CD4-positive, alpha-beta T cell treated with Interleukin-2 at 100 ng/mL for 4 hours (primary cell): ENCODE measurements at places on chromosomes 16 and 17.

DNA sequence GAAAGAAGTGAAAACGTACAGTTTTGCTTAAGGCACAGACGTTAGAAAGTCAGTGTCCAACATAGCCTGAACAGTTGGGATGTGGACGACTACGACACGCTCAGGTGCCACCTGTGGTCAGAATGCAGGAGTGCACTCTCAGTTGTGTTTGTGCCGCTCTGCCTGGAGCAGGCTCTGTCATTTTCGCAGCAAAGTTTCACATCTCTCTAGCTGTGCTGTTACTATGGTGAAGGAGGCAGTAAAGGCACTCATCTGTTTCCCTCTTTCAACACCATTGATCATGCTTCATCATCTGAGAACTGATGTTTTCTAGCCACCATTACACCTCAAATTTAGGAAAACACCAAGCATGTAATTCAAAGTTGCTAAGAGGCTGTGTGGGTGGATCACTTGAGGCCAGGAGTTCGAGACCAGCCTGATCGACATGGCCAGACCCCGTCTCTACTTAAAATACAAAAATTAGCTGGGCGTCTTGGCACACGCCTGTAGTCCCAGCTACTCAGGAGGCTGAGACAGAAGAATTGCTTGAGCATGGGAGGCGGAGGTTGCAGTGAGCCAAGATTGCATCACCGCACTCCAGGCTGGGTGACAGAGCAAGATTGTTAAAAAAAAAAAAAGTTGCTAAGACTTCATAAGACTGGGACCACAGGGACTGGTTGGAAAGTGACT is 44.9 kb upstream of the DNAJA2 start:
- DNase-seq: peak; percentile 42

GRCh38 chr17:19812407-19812806 is 55.3 kb downstream of the ULK2 start:
- DNase-seq: no peak

- DNase-seq: no peak
These were observed 220.0 kb upstream of the PSMD7 start for GRCh38 chr16:74076568-74076967.

DNA sequence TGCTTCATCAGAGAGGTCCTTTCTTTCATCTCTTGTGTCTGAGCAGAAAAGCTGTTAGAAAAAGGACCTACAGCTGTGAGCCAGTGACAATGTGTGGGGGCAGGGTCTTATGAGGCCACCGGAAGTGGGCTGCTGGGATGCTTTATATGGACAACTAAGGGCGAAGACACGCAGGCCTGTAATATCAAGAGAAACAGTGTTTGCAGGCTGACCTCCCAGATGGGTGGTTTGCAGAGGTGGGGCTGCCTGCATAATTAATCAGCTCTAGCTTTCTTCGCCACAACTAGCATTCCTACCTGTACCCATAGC is 30.4 kb upstream of the SALL1 start:
- no peak for DNase-seq

GRCh38 chr17:8322061-8322460 is 12.0 kb downstream of the ARHGEF15 start:
- no peak for DNase-seq

DNA sequence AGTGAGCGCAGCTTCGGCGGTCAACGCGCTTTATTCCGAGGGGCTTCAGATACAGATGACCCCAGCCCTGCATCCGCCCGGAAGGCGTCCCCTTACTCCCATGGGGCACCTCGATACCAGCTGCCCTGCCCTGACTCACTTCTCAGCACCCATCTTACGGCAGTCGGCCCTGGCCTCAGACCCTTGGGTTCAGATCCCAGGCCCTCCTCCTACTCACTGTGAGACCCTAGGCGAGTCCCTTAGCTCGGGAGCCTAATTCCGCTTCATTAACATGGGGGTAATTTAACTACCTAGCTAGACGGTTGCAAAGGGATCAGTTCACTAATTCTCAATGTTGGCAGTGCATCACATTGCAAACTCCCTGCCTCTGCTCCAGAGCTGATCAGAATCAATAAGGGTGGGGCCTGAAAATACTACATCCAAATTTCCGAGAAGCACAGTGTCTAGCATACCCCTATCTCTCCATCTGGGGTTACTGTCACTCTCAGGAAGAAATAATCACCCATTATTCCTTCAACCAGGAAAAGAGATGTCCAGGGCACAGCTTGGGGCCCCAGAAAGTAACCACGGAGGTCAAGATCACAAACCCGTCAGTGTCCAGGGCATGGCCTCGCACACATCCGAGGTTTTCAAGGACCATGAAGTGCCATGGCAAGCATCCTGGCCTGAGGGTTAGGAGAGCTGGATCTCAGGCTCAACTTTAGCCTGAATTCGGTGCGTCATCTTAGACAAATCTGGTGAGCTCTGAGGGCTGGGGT is 415 bp upstream of the FLOT2 start:
- DNase-seq: peak; percentile 42

DNA sequence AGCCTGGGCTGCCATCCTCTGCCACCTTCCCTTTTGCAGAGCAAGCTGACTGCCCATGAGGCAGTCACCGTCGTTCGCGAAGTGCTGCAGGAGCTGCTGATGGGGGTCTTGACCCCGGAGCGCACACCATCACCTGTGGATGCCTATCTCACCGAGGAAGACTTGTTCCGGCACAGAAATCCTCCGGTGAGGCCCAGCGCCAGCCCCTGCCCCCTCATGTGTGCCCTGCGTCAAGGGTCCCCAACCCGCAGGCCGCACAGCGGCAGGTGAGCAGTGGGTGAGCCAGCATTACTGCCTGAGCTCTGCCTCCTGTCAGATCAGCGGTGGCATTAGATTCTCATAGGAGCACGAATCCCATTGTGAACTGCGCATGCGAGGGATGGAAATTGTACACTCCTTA is 7.7 kb upstream of the EPN3 start:
- no peak for DNase-seq

- no peak for DNase-seq
These were observed 618.4 kb upstream of the SOX9 start for GRCh38 chr17:71502443-71502842.

GRCh38 chr17:55304171-55304859 is 39.6 kb downstream of the HLF start:
- DNase-seq: no peak

- DNase-seq: no peak
These were observed 43.2 kb upstream of the CCL1 start for GRCh38 chr17:34406226-34406625.
